ENCODE measurements at places on chromosomes 16 and 17. TPM values are rescaled to one million over a fixed set of nuclear protein-coding genes. Genes with fewer than 3 reads are reported as not detected.

DNA sequence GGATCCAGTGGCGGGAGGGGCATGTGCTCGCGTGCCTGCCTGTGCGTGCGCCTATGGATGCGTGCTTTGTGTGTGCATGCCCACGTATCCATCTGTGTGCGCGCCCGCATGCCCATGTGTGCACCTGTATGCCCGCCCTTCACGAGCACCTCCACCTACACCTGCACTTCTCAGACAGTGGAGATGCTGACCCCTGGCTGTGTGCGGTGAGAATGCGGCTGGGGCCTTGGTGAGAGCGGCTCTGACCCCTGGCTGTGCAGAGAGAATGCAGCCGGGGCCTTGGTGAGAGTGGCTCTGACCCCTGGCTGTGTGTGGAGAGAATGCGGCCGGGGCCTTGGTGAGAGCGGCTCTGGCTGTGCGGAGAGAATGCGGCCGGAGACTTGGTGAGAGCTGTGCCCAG is 33.9 kb downstream of the AXIN1 start:
- DNase-seq, result no peak

The TPPP3 gene
- 42.7 TPM for polyA plus RNA-seq

GRCh38 chr16:84605339-84605848 is 12.5 kb downstream of the COTL1 start:
- DNase-seq, result no peak

DNA sequence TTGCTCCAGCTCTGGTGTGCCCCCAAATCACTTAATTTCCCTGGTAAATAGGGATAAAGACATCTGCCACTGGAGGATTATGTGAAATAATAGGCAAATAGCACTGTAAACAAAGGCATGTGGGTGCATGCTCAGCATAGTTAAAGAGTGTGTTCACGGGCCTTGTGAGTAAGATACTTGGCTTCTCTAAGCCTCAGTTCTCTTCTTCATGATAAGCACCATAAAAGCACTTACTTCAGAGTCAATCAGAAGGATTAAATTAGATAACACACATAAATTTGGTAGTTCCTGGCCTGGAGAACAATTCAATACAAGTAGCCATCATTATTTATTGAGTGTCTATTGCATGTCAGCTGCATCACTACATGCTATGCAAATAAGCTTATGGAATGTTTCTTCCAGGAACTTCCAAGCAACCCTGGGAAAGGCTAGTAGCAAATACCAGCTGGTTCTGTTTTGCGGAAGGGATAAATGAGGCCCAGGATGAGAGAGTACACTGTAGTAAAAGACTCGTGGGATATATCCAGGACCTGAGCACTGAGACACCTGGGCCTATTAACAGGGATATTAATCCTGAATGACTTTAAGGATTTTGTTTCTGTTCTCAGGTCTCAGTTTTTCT is 14.5 kb downstream of the CCL11 start:
- DNase-seq, result no peak

The C17orf113 gene
- polyA plus RNA-seq, result 4.7 TPM

The PDILT gene
- 0.33 TPM for polyA plus RNA-seq

- no peak for DNase-seq
Measured at GRCh38 chr17:16199093-16199492, 16.2 kb downstream of the NCOR1 start.

GRCh38 chr16:47504599-47504998 is 43.5 kb downstream of the PHKB start:
- no peak for DNase-seq

The RAMP2 gene
- 70.0 TPM for polyA plus RNA-seq

The CACNG4 gene
- 3.5 TPM for polyA plus RNA-seq

The CRHR1 gene
- polyA plus RNA-seq, result 0.47 TPM

The PIRT gene
- polyA plus RNA-seq, result 0.07 TPM

- DNase-seq, result no peak
Measured at GRCh38 chr17:71757156-71757555, 363.7 kb upstream of the SOX9 start.

The TP53TG3B gene
- not detected for polyA plus RNA-seq

DNA sequence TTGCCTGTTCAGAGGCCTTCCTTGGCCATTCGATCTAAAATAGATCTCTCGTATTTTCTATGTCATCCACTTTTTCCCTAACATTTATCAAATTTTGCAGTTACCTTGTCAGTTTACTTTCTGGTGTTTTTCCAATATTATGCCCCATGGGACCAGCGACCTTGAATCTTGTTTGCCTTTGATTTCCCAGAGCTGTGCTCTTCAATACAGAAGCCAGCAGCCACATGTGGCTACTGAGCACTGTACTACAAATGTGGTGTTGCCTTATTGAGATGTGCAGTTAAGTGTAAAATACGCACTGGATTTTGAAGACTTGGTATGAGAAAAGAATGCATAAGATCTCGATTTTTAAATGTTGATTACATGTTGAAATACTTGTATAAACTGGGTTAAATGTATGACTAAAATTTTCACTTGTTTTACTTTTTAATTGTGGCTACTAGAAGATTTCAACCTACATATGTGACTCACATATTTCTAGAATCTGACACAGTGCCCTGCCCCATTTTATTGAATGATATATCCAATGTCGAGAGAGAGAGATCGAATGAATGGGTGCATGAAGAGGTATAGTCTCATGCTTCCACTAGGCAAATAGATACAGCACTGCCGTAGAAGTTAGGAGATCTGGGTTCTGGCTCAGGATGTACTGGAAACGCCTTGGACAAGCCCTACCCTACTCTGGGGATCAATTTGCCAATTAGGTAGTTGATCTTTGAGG is 824 bp upstream of the PSME3 start:
- no peak for DNase-seq

GRCh38 chr17:74563358-74563757 is 4.0 kb downstream of the CD300H start:
- DNase-seq, result no peak

DNA sequence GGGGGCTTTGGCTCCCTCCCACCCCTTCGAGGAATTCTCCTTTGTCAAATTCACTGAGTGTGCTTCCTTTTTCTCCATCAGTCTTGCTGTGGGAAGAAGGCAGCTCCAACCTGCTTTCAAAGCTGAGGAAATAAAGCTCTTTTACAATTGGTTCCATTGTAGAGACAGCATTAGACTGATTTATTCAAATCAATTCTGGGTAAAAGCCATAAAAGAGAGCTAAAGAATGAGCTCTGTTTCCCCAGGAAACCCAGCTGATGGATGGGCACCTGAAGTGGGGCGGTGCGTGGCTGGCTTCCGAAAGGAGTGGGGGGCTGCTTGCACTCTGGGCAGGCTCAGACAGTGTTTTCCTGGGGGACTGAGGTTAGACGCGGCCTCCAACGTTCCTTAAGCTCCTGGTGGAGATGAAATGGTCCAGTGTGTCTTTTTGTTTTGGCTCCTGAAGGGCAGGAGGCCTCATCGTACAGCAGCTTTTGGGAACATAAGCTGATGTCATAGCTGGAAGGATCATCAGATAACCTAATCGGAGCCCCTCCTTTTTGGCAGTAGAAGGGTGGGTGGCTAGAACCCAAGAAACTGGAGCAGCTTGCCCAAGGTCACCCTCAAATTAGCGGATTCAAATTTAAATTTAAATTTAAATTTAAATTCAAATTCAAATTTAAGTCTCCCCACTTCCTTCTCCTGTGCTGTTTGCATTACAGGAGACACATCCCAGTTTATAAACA is 128.5 kb upstream of the EEF2KMT start:
- DNase-seq, result no peak

The NOXO1 gene
- polyA plus RNA-seq, result 0.78 TPM

GRCh38 chr16:16095646-16096045 is 127.6 kb downstream of the ABCC6 start:
- no peak for DNase-seq

GRCh38 chr16:8588682-8589056 is 1.6 kb downstream of the TMEM114 start:
- no peak for DNase-seq

DNA sequence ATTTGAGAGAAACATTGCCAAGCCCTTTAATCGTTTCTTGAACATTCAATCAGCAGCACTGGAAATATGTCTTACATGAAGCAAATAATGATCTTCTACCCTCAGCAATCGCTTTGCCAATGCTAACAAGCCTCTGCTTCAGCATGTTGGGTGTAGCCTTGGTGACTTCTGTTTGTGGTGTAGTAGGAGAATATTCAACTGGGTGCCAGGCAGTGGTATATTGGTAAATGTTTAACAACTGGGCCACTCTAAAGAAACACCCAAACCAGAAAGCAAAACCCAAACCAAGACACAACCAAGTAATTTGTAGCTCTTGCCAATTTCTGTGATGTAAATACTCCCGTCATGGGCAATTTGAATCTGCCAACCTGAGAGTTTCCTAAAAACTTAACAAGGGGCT is 9.7 kb downstream of the CDH13 start:
- DNase-seq, result no peak

GRCh38 chr16:11612665-11613025 is 25.9 kb upstream of the LITAF start:
- DNase-seq, result no peak

- no peak for DNase-seq
Measured at GRCh38 chr16:57284952-57285363, 486 bp upstream of the PLLP start.

- DNase-seq, result no peak
Measured at GRCh38 chr16:29028457-29029167, 43.8 kb downstream of the LAT start.

The KRT32 gene
- polyA plus RNA-seq, result not detected

- peak; percentile 75 for DNase-seq
Measured at GRCh38 chr17:40499551-40500189, 1.8 kb downstream of the TNS4 start.

DNA sequence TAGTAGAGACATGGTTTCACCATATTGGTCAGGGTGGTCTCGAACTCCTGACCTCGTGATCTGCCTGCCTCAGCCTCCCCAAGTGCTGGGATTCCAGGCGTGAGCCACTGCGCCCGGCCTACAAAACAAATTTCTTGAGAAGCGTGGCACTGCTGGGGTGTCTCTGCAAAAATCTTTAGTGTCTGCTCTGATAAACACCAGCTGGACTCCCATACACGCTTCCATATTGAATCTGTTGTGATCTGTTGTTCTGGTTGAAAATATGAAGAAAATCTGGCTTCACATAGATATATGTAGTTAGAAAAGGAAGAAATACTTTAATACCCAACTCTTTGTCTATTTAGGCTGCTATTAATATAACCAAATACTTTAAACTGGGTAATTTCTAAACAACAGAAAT is 33.3 kb downstream of the VPS53 start:
- no peak for DNase-seq

DNA sequence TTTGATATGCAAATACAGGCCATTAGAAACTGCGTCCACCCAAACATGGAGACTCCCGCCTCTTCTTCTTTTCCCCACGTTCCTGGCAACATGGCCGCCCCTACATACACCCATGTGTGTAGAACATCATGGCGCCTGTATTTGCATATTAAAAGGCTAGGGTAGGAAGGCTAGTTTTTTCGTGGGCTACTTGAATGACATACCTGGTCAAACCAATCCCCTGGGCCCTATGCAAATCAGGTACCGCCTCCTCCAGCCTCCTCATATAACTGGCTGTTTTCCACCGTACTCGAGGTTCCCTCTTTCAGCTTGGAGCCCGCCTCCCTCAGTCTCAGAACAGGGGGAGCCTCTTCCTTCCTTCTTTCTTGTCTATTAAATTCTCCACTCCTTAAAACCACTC is 840 bp upstream of the CD300LB start:
- DNase-seq, result no peak

DNA sequence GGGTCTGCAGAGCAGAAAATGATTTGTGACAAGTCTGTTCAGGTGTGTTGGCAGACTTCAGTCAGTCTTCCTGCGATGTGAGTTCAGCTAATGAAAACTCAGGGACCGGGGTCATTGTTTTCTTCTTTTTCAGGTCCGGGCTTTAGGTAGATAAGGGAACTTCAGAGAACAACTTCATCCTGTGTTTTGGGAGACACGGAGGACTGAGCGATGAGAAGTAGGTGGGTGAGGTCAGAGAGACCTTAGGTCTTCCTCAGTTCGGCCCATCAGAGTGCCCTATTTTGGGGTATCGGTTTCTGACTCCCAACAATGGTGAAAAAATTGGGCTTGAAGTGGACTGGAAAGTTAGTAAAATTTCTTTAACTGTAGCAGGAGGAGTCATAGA is 88.9 kb upstream of the ATF7IP2 start:
- DNase-seq, result no peak

- DNase-seq, result no peak
Measured at GRCh38 chr17:65102788-65103187, 34.4 kb upstream of the RGS9 start.

DNA sequence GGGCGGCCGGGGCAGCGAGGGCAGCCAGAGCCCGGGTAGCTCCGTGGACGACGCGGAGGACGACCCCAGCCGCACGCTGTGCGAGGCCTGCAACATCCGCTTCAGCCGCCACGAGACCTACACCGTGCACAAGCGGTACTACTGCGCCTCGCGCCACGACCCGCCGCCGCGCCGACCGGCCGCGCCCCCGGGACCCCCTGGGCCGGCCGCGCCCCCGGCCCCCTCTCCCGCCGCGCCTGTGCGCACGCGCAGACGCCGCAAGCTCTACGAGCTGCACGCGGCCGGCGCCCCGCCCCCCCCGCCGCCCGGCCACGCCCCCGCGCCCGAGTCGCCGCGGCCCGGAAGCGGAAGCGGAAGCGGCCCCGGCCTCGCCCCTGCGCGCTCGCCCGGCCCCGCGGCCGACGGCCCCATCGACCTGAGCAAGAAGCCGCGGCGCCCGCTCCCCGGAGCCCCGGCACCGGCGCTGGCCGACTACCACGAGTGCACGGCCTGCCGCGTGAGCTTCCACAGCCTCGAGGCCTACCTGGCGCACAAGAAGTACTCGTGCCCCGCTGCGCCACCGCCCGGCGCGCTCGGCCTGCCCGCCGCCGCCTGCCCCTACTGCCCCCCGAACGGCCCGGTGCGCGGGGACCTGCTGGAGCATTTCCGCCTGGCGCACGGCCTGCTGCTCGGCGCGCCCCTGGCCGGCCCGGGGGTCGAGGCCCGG is 36.1 kb upstream of the ZC3H18 start:
- peak; percentile 65 for DNase-seq

The SULT1A4 gene
- 28.7 TPM for polyA plus RNA-seq

- no peak for DNase-seq
Measured at GRCh38 chr16:27745348-27745747, 195.4 kb downstream of the KATNIP start.

DNA sequence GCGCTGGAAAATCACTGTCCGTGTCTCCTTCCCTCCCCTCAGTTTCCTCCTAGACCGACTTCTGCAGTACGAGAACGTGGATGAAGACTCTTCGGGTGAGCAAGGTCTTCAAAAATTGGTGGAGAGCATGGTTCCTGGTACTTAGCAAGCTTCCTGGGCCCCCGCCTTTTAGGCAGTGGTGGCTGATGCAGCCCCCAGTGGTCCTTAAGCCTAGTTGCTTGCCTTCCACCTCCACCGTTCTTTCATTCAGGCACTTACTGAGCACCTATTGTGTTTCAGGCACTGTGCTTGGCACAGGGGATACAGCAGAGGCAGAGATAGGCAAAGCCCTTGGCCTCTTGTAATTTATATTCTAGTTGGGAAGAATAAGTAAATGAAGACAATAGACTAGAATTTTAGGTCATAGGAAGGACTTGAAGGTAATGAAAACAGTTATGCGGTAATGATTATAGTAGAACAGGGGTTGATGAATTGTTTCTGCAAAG is 767 bp downstream of the INO80E start:
- DNase-seq, result no peak
